Activated T-helper 2 cell treated with anti-CD3 and anti-CD28 coated beads, Interferon-gamma antibody, Interleukin-2, Interleukin-4, amounts not matched to agents 10 μg/mL and 5 μg/mL and 100 μg/mL, durations not matched to agents 14 hours and 24 hours and 36 hours (primary cell): ENCODE measurements at places on chromosomes 3 and 15.

GRCh38 chr3:192980632-192981031, 63.0 kb upstream of the MB21D2 start:
- DNase-seq, result no peak

DNA sequence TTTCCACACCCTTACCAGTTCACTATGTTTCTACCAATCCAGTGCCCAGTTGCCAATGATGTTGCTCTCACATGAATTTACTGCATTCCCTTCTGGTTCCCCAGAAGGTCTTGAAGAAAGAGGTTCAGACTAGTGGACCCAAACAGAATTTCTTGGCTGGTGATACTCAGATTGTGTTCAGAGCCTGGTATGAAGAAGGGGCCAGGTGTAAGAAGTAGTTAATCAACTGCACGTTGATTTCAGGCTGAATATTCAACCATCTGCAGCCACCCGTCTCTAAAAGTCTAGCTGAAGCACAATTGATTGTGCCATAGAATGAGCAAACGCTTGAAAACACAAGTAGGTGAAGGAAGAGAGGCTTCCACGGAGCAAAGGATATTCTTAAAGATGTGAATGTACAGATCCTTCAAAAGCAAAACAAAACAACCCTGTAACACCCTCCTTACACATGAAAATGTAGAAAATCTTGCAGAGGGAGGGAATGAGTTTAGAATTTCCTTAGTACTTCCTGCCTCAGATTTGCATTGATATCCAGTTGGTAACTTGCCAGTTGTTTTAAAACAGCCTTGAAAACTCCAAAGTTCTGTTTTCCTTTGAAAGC, 4.7 kb downstream of the RBMS3 start:
- no peak for DNase-seq

DNA sequence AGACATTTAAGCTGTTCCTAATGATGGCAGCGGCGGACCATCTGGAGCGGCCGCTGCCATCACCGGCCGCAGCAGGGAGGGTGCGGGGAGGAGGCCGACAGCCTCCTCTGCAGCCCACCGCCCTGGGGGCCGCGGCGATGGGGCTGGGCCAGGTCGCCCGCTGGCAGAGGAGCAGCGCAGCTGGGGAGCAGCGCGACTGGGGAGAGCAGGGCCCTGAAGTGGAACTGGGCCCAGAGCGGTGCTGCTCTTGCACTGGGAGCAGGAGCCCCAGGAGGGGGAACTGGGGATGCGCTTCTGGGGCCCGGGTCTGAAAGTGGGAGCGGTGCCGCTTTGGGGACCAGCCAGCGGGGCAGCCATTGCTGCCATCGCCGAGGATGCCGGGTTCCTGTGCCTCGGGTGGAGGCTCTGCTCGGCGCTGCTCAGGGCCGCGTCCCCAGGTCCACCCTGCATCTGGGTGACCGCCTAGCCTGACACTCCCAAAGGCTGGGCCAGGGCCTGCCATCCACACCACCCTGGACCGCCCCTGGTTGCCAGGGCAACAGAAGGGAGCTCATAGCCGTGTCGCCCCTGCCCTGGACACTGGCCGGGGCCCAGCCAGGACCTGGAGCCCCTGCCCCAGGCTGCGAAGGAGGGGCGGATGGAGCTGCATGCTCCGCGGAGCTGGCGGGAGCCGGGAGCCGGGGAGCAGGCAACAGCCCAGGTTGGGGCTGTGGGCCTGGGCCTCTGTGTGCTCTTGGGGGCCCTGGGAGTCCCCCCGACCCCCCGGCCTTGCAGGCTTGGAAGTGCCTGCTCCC, 15.5 kb upstream of the PLA2G4E start:
- DNase-seq, result no peak

DNA sequence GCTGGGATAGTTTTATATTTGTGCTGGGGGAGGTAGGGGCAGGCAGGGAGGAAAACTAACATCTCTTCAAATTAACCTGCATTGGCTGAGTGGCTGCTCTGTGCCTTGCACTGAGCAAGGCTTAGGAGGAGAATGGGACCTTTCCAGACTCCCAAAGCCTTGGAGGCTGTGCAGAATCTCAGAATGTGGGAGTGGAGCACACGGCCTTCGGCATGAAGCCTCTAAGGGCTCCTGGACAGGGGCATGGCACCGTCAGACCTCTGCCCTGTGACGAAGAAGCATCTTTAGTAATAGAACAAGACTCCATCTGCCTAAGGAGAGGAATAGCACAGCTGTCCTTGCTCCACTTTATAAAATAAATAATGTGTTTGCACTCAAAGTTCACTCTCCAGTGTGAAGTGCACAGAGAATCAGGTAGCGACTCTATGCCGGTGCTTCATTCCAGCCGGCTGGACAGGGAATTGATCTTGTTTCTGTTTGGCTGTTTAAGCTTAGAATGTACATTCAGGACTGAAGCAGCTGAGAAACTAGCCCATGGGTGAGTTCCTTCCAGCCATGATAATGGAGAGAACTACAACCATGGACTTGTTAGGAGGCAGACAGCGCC, 228.5 kb upstream of the ADAMTS9 start:
- no peak for DNase-seq

- DNase-seq, result no peak
Observed at GRCh38 chr3:41035456-41036022, 163.8 kb upstream of the CTNNB1 start.

- no peak for DNase-seq
Observed at GRCh38 chr3:128001576-128001975, 50.7 kb upstream of the SEC61A1 start.

DNA sequence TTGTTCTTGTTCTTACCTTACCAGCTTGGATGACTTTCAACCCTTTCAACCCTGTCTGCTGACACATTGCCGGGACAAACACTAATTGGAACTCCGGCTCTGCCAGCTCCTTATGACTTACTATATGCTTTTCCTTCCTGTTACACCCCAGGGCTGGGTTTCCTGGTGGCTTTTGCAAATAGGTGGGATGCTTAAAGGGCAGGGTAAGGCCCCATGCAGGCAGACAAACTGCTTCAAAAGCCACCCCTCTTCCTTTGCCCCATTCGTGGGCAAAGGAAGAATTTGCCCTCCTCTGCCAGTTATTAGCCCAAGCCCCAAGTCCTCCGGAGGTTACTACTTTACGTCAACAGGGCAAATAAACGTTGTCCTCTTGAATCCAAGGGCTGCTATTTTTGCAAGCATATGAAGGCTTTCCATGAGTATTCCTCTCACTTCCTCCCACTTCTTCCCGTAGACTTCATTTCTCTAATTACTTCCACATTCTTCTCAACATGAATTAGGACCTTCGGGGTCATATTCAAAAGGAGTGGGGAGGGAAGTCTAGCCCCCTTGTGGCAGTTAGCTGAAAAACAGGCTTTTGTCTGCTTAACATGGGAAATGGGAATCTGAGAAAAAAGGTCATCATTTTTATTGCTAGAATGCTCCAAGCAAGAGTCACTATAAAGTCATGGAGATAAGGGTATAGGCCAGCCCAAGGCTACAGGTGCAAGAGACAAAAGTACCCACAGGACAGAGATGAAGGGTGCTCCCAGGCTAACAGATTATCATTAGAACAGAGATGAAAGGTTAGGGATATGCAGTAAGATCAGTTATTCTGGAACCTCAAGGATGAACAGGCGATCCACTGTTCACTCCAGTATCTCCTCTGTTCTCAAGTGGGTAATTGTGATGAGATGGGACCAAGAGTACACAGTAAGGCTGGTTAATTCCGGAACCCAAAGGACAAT, 56.3 kb upstream of the FSTL1 start:
- no peak for DNase-seq

DNA sequence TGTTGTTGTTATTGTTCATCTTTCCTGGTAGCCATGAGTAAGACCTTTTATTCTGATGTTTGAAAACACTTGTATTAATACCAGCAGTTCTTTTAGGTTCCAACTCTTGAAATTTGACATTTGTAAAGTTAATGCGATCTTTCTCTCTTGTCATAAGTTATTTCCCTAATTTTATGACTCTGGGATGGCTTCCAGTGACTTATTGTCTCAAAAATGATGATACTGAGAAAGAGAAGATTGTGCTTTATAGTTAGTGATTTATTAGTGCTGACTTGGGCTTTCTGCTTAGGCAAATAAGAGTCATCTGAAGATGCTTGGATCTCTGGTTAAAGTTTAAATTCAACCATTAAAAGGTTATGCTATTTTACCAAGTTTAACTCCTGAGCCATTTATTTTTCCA, 715.2 kb downstream of the GRM7 start:
- DNase-seq, result no peak

DNA sequence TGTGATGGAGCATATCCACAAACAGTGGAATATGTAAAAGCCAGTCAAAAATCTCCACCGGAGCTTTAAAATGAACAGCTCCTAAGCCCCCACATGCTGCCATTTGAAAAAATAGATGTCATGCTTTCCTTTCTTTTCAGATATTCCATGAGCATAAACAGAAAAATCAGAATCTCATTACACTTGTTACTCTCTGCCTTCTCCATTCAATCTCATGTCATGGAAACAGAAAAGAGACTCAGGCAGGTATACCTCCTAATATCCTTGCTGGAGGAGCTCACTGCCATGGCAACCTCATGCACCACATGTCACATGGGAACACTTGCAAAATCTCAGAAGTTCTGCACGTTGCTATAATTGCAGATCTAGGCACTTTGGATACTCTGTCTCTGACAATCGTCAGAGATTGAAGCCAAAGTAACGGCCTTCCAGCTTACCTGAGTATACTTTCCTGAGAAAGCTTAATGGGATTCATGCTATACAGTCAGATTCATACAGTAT, 317.0 kb upstream of the ADAMTS9 start:
- DNase-seq, result no peak

- DNase-seq, result no peak
Observed at GRCh38 chr3:13028010-13028821, 45.0 kb downstream of the IQSEC1 start.

GRCh38 chr15:57422113-57422754, 45.9 kb downstream of the CGNL1 start:
- DNase-seq, result no peak

DNA sequence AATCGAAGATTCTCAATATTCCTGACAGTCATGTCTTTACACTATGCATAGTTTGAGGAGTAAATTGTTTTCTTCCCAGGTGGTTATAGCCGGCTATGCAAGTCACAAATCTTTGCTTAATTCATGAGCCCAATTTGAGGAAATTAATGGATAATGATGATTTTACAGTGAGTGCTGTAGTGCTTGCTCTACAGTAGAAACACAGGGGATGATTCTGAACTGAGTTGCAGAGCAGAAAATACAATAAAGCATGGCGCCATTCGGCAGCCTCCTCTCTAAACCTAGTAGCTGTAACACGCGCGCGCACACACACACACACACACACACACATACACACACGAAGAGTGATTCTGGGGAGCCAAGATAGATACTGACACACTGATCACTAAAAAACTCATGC, 181.7 kb upstream of the DPH6 start:
- no peak for DNase-seq

- DNase-seq, result no peak
Observed at GRCh38 chr15:50593761-50594160, 47.3 kb upstream of the USP50 start.

GRCh38 chr3:76842216-76842615, 197.7 kb upstream of the ROBO2 start:
- no peak for DNase-seq

DNA sequence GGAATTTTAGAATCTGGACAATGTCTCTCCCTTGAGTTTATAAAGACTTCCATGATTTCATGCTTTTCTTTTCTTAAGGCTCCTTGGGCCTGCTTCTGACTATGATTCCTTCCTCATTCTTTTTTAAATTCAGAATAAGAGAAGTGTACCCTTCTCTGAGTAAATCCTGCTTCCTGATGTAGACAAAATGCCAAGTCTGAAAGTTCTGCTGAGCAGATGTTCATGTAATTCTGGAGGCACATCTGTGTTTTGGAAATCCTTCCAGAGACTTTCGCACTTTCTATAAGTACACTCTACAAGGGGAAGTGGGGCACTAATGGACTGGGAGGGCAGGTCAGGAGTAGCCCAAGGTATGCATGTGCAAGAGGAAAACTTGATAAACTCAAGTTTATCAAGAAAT, 24.8 kb downstream of the TPM1 start:
- DNase-seq, result no peak

DNA sequence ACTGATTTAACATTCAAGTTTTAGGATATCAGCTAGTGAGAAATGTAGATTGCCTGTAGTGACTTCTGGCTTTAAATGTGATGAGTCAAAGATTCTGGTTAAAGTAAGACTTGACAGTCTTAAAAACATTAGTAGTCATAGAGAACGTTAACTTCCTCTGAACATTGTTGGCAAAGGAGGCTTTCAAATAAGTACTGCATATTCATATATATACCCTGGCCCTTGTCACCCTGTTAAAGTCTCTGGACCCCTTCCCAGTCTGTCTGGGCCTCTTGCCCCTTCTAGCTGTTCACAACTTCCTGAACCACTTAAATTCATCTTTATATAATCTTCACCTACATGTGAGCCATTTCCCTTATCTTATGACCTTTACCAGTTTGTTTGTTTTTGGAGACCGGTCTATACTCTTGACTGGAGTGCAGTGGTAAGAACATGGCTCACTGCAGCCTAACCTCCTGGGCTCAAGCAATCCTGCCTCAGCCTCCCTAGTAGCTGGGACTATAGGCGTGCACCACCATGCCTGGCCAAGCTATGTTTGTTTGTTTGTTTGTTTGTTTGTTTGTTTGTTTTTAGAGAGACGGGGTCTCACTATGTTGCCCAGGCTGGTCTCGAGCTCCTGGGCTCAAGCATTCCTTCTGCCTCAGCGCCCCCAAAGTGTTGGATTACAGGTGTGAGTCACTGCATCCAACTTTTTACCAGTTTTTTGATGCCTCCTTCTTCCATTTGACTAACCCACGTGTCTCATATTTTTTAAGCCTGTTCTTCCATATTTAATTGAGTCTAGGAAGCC, 64.4 kb upstream of the CRTC3 start:
- DNase-seq, result no peak

DNA sequence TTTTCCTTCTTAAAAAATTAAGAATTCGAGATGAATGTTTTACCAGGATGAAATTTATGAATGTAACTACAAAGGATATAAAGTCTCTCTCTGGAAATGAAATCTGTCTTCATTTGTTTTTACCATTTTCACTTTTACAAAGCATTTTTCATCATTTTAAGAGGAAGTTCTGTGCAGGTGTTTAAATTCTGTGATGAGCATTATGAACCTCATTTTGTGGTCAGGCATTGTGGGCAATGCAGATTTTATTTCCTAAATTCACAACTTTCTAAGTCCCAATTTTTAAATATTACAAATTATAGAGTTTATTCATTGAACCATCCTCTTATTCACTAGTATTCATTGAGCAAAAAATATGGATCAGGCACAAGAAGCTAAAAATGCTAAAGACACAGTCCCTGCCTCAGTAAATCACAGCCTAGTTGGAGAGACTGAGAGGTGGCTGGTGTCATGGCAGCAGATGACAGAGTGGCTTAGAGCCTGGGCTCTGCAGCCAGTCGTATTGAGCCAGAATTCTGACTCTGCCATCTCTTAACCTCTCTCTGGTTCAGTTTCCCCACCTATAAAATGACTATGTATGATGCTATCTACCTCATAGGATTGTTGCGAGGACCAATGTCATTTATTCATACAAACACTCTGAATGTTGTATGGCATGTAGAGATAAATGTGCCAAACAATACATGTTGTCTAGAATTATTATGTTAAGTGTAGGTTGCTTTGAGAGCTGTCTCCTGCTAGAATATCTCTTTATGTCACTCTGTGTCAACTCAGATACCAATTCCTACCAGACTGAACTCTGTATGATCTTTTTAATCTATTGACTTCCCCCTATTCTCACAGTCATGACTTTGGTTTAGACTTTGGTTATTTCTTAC, 7.5 kb upstream of the TGFBR2 start:
- DNase-seq, result no peak

- no peak for DNase-seq
Observed at GRCh38 chr15:63392361-63393009, 10.8 kb upstream of the CA12 start.
